ENCODE measurements at places on chromosomes 5 and 9. TPM values are rescaled to one million over a fixed set of nuclear protein-coding genes. Genes with fewer than 3 reads are reported as not detected.

The CXCL14 gene
- total RNA-seq = 51.6 TPM

The EIF4EBP3 gene
- total RNA-seq = 5.2 TPM

The NUTM2F gene
- 0.31 TPM for total RNA-seq

The PCDHB15 gene
- 2.4 TPM for total RNA-seq

The ARSI gene
- total RNA-seq = 19.1 TPM

DNA sequence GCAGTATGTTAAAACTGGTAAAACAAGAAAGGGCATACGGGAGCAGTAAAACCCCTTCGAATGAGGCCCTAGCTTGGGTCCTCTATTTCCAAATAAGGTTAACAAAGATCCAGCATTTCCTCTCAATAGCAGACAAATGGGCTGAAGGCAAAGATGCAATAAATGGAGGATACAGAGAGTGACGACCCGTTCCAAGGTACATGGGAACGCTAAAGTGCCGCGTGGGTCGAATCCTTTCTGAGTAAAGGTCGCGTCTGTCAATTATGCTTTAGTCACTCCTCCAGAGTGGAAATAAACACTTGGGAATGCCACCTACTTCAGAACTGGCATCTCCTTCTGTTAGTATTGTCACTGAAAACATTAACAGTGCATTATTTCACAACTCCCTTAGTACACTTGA is 24.7 kb downstream of the ARL15 start:
- H3K27ac ChIP-seq = peak overlapping the region; percentile 7
- H3K27me3 ChIP-seq = no peaks in the 10 kb centered on the region
- H3K4me3 ChIP-seq = no peak overlapping the region
- H3K4me1 ChIP-seq = peaks cover 20% of the 10 kb centered on the region
- peaks cover 1% of the 10 kb centered on the region for H3K36me3 ChIP-seq

DNA sequence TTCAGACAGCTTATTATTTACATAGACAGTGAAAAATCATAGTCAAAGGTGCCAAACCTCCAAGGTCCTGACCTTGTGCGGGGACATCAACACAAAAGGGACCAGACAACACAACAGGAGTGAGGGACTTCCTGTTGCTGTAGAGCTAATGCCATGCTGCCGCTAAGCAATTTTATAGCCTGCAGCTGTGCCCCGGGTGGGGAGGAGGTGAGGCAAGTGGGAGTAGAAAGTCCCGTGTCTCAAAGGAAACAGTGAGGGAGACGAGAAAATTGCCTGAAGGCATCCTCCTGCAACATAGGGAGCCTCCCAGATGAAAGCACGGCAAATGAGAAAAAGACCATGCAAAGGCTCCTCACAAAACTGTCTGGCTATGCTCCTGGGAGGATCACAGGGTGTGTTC is 58.8 kb downstream of the CAAP1 start:
- no peak overlapping the region for H3K4me3 ChIP-seq
- no peaks in the 10 kb centered on the region for H3K27me3 ChIP-seq
- no peak overlapping the region for H3K27ac ChIP-seq

DNA sequence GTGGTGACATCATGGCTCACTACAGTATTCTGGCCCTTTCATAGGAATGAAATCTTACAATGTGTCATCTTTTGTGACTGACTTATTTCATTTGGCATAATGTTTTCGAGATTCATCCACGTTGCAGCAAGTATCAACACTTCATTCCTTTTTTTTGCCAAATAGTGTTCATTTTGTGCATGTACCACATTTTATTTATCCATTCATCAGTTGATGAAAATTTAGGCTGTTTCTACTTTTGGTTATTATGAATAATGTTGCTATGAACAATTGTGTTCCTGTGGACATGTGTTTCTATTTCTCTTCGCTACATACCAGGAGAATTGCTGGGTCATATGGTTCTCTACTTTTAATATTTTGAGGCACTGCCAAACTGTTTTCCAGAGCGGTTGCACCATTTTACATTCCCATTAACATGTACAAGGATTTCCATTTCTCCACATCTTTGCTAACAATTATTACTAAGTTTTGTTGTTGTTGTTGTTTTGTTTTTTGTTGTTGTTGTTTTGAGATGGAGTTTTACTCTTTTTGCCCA is 43.5 kb downstream of the RMI1 start:
- H3K27me3 ChIP-seq = peaks cover 9% of the 10 kb centered on the region
- H3K4me1 ChIP-seq = no peaks in the 10 kb centered on the region
- no peaks in the 10 kb centered on the region for H3K36me3 ChIP-seq
- H3K27ac ChIP-seq = no peak overlapping the region
- no peak for DNase-seq

DNA sequence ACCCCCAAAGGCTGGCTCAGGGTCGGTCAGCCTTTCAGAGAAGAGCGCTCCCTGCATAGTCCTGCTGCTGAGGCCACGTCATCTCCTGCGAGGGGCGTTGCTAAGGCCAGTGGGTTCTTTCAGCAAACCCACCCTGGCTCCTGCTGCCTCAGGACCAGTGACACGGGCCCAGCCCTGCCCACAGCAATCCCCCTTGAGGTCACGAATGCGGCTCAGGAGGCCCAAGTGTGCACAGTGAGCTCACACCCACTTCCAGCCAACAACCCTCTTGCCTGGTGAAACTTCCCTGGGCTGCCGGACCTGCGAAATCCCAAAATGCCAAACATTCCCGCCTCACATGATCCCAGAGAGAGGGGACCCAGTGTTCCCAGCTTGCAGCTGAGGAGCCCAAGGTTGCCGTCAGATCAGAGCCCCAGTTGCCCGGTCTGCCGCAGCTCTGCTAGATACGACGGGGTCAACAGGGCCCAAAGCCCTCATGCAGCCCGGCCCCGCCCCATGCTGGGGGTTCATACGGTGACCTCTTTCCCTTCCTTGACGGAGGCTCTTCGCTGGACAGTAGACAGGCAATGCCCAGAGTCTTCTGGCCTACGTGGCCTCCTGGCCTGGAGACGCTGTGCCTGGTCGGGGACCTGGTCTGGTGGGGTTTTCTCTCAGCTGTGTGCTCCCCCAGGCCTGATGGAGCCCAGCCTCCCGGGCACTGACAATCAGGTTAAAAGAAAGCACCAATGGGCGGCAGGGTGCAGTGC is 116.4 kb upstream of the COL5A1 start:
- H3K27ac ChIP-seq = no peak overlapping the region
- DNase-seq = no peak
- no peaks in the 10 kb centered on the region for H3K27me3 ChIP-seq
- H3K36me3 ChIP-seq = peaks cover 2% of the 10 kb centered on the region

DNA sequence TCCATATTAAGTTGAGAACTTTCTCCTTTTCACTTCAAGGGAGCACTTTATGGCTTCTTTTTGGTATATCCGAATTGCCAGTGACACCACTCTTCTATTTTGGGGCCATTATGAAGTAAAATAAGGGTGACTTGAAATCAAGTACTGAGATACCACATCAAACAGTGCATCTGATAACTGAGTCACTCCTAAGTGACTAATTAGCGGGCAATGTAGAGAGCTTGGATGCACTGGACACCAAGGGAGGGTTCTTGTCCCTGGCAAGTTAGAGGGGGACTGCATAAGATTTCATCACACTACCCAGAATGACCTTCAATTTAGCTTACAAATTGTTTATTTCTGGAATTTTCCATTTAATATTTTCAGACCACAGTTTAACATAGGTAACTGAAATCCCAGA is 813.9 kb upstream of the CDH10 start:
- no peaks in the 10 kb centered on the region for H3K36me3 ChIP-seq
- no peak for DNase-seq
- no peak overlapping the region for H3K27ac ChIP-seq
- H3K27me3 ChIP-seq = no peaks in the 10 kb centered on the region
- no peak overlapping the region for H3K4me3 ChIP-seq

DNA sequence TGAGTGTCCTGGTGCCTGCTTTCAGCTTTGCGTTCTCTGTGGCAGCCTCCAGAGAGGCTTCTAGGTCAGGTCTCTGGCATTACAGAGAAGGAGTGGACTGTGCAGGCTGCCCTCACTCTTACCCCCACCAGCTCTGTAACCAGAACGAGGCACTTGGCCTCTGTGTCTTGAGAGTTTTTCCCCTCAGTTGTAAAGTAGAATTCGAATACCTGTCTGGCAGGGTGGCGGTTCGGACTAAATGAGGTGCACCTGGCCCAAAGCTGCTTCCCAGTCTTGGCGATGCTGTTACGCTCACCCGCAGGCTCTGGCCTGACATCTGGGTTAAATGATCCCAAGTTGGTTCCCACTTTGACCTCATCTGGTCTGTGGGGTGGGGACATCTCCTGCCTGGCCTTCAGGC is 40.1 kb downstream of the FAM78A start:
- no peak for DNase-seq
- H3K4me3 ChIP-seq = no peak overlapping the region
- no peak overlapping the region for H3K27ac ChIP-seq
- no peaks in the 10 kb centered on the region for H3K27me3 ChIP-seq

GRCh38 chr9:16031971-16032370 is 479.1 kb downstream of the CCDC171 start:
- no peak for DNase-seq
- peaks cover 5% of the 10 kb centered on the region for H3K36me3 ChIP-seq
- no peak overlapping the region for H3K27ac ChIP-seq
- no peaks in the 10 kb centered on the region for H3K27me3 ChIP-seq
- peaks cover 15% of the 10 kb centered on the region for H3K4me1 ChIP-seq
- no peak overlapping the region for H3K4me3 ChIP-seq
